Heart left ventricle (tissue), 16 donors: ENCODE measurements at places on chromosomes 7 and 10. TPM values are rescaled to one million over a fixed set of nuclear protein-coding genes. Genes with fewer than 3 reads are reported as not detected.

GRCh38 chr10:49598986-49599385, 11.1 kb upstream of the SLC18A3 start:
- no peaks in the 10 kb centered on the region for H3K27me3 ChIP-seq
- H3K4me1 ChIP-seq = no peaks in the 10 kb centered on the region
- H3K27ac ChIP-seq = no peak overlapping the region
- no peak for DNase-seq

DNA sequence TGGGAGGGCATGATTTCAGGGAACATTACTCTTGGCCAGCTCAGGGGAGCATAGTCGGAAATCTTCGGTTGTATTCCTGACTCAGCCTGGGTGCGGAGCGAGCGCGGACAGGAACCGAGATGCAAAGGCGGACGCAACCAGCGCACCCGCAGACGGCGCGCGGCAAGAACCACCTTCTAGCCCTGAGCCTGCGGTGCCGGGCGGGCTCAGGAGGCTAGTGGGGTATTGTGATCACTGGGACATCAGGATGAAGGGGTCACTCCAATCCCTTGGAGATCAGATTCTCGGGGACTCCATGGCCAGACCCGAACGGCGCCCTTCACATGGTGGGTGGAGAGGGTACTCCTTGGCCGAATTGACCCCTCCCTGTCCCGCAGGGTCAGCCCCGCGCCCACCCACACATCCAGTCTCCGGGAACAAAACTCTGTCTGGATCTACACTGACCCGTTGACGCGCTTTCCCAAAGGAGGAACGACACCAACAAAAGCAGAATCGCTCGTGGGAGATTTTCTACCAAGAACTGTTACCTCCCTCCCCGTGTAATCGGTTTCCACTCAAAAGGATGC, 730.5 kb downstream of the ZWINT start:
- no peak overlapping the region for H3K27ac ChIP-seq
- no peaks in the 10 kb centered on the region for H3K36me3 ChIP-seq
- H3K4me3 ChIP-seq = peak overlapping the region; percentile 54
- H3K27me3 ChIP-seq = peaks cover 37% of the 10 kb centered on the region

- peak overlapping the region; percentile 35 for H3K27ac ChIP-seq
- no peak for DNase-seq
- H3K4me1 ChIP-seq = peaks cover 80% of the 10 kb centered on the region
- H3K27me3 ChIP-seq = no peaks in the 10 kb centered on the region
Observed at GRCh38 chr10:103666087-103666761, 172.7 kb downstream of the NEURL1 start.

DNA sequence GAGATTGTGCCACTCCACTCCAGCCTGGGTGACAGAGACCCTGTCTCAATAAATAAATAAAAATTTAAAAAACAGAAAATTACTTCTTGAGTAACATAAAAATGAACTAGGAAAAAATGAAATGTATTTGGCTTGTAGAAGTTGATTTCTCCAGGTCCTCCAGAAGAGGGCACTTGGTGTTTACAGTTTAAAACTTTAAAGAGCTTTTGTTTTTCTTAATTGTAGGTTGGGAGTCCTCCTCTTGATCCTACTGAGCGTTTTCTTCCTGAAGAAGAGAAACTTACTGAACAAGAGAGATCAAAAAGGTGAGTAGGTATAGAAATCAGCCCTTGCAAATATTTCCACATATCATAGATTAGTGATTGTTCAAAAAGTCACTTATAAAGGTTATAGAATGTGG, 16.2 kb downstream of the KIFBP start:
- no peak overlapping the region for H3K4me3 ChIP-seq
- H3K4me1 ChIP-seq = no peaks in the 10 kb centered on the region
- H3K27me3 ChIP-seq = no peaks in the 10 kb centered on the region
- no peak for DNase-seq
- no peak overlapping the region for H3K27ac ChIP-seq
- no peaks in the 10 kb centered on the region for H3K36me3 ChIP-seq

DNA sequence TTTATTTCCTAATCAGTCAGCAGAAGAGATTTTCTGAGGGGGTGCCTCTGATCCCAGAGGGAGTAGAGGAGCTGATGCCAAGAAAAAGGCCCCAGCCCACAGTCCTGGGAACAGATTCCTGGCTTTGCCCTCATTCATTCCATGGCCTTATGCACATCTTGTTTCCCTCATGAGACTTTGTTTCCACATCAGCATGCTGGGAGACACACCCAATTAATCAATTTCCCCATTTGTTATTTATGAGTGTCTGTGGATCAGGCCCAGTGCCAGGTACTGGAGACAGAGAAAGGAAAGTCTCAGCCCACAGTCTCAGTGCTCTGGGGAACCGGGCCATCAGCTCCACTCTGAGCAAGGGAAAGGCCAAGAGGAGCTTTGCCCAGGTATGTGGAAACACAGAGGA, 496.2 kb upstream of the ZMIZ1 start:
- no peak overlapping the region for H3K4me3 ChIP-seq
- H3K27ac ChIP-seq = no peak overlapping the region
- DNase-seq = no peak

- H3K36me3 ChIP-seq = no peaks in the 10 kb centered on the region
- peak overlapping the region; percentile 69 for H3K27ac ChIP-seq
- no peaks in the 10 kb centered on the region for H3K27me3 ChIP-seq
Observed at GRCh38 chr7:137081321-137082093, 213.1 kb downstream of the CHRM2 start.

DNA sequence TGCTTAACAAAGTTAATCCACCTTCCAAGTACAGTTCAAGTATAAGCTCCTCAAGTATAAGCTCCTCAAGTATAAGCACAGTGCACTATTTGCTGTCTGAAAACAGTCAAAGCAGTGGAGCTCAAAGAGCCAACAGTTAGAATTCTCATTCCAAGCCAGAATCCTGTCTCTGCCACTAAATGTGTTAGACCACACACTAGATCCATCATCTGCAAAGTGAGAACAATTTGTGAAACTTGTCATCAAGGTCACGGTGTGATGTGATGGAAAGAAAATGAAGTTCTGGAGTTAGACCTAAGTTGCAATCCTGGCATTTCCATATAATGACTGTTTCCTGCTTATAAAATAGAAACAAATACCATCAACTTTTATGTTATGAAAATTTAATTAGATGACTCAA, 602.5 kb downstream of the TNS3 start:
- no peaks in the 10 kb centered on the region for H3K36me3 ChIP-seq
- no peak for DNase-seq
- H3K4me1 ChIP-seq = no peaks in the 10 kb centered on the region
- no peaks in the 10 kb centered on the region for H3K27me3 ChIP-seq
- H3K4me3 ChIP-seq = no peak overlapping the region

GRCh38 chr10:11036424-11037011, 18.8 kb downstream of the CELF2 start:
- no peaks in the 10 kb centered on the region for H3K27me3 ChIP-seq
- peaks cover 26% of the 10 kb centered on the region for H3K4me1 ChIP-seq
- peak overlapping the region; percentile 4 for H3K27ac ChIP-seq
- peak; percentile 37 for DNase-seq
- H3K36me3 ChIP-seq = no peaks in the 10 kb centered on the region

DNA sequence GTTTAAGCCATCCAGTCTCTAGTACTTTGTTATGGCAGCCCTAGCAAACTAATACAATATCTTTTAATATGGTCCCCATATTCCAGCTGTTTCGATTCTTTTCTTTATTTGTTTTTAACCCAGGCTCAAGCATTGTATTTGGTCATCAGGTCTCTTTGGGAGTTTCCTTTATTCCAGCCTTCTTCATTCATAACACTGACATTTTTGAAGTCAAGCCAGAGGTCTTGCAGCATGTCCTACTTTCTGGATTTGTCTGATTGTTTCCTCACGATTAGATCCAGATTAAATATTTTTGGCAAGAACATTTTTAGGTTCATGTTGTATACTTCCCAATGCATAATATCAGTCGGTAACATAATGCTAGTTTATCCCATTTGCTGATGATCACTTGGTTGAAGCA, 11.8 kb downstream of the SLC25A13 start:
- no peaks in the 10 kb centered on the region for H3K27me3 ChIP-seq
- no peak for DNase-seq
- peak overlapping the region; percentile 50 for H3K27ac ChIP-seq
- no peak overlapping the region for H3K4me3 ChIP-seq
- H3K4me1 ChIP-seq = peaks cover 65% of the 10 kb centered on the region
- no peaks in the 10 kb centered on the region for H3K36me3 ChIP-seq

GRCh38 chr7:48782511-48782910, 141.8 kb upstream of the CDC14C start:
- H3K36me3 ChIP-seq = no peaks in the 10 kb centered on the region
- DNase-seq = no peak
- no peak overlapping the region for H3K4me3 ChIP-seq
- H3K4me1 ChIP-seq = no peaks in the 10 kb centered on the region
- H3K27ac ChIP-seq = no peak overlapping the region
- no peaks in the 10 kb centered on the region for H3K27me3 ChIP-seq

GRCh38 chr10:98516352-98516751, 69.6 kb upstream of the HPS1 start:
- H3K4me1 ChIP-seq = no peaks in the 10 kb centered on the region
- no peak overlapping the region for H3K4me3 ChIP-seq
- H3K27me3 ChIP-seq = no peaks in the 10 kb centered on the region
- no peaks in the 10 kb centered on the region for H3K36me3 ChIP-seq
- no peak overlapping the region for H3K27ac ChIP-seq

GRCh38 chr10:62250594-62251198, 17.9 kb downstream of the RTKN2 start:
- no peak for DNase-seq
- no peaks in the 10 kb centered on the region for H3K36me3 ChIP-seq
- no peaks in the 10 kb centered on the region for H3K27me3 ChIP-seq
- no peak overlapping the region for H3K4me3 ChIP-seq
- no peak overlapping the region for H3K27ac ChIP-seq
- H3K4me1 ChIP-seq = no peaks in the 10 kb centered on the region

DNA sequence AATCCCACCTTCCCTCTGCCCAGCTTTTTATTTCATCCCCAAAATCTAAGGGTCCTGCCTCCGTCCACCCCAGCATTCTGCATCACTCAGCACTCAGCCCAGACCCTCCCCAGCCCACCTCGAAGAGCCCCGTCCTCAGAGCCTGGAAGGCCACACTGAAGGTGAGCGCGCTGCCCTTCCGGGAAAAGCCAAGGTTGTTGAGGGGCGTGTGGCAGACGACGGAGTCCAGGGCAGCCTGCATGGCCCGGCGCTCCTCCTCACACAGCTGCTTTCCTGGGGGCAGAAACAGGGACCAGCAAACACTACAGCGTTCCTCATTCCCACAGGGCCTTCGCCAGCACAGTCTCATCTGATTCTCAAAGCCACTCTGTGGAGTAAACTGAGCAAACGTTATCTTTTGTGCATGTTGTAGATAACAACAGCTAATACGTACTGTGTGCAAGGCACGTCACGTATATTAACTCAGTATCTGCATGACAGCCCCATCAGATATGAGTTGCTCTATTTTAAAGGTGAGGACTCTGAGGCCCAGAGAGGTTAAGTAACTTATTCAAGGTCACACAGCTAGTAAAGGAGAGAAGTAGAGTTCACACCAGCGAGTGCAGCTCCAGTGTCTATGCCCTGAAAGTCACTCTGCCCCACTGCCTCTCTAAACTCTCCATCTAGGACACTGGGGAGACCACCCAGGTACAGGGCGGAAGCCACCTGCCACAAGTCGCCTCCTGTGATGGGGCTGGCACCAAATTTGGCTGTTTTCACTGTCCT, 2.8 kb downstream of the TRAPPC14 start:
- peaks cover 23% of the 10 kb centered on the region for H3K4me1 ChIP-seq
- peaks cover 9% of the 10 kb centered on the region for H3K36me3 ChIP-seq
- no peak overlapping the region for H3K27ac ChIP-seq
- no peak for DNase-seq

DNA sequence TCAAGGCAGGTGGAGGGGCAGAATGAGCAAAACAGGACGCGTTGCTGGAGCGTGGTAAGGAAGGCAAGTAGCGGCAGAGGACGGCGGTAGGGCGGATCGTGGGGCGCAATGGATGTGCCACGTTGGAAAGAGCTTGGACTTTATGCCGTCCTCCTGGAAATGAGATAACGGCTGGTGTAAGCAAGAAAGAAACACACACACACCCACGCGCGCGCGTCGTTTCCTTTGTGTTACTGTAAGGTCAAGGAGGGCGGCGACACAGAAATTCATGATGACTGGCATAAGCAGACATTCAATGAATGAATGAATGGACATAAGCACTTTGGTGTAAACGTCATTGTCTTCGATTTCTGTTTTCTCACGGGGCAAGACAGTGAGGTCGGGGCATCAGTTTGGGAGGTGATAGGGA, 683 bp upstream of the ENTPD7 start:
- H3K4me3 ChIP-seq = peak overlapping the region; percentile 98
- H3K36me3 ChIP-seq = peaks cover 10% of the 10 kb centered on the region
- peak; percentile 64 for DNase-seq
- no peak overlapping the region for H3K27ac ChIP-seq
- peaks cover 15% of the 10 kb centered on the region for H3K4me1 ChIP-seq

- no peaks in the 10 kb centered on the region for H3K27me3 ChIP-seq
- H3K4me3 ChIP-seq = no peak overlapping the region
- H3K36me3 ChIP-seq = no peaks in the 10 kb centered on the region
- H3K4me1 ChIP-seq = no peaks in the 10 kb centered on the region
Observed at GRCh38 chr10:120607016-120607709, 150.1 kb downstream of the PLPP4 start.

DNA sequence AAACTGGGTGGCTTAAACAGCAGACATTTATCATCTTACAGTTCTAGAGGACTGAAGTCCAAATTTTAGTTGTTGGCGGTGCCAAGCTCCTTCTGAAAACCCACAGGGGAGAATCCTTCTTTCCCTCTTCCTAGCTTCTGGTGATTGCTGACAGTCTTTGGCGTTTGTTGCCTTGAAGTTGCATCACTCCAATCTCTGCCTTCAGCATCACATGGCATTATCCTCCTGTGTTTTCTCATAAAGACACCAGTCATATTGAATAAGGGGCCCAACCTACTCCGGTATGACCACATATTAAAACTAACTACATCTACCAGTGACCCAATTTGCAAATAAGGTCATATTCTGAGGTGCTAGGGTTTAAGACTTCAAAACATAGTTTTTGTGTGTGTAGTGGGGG, 472.1 kb upstream of the IGFBP3 start:
- DNase-seq = no peak
- H3K4me3 ChIP-seq = no peak overlapping the region
- H3K36me3 ChIP-seq = no peaks in the 10 kb centered on the region
- H3K27ac ChIP-seq = no peak overlapping the region
- H3K4me1 ChIP-seq = peaks cover 8% of the 10 kb centered on the region

Gene VAX1
- total RNA-seq = not detected

Gene SHTN1
- 3.4 TPM for total RNA-seq

Gene FOXP2
- total RNA-seq = 2.1 TPM

Gene CLEC2L
- not detected for total RNA-seq

Gene MINDY4
- 5.1 TPM for total RNA-seq

Gene FRMD4A
- total RNA-seq = 28.1 TPM

Gene VENTX
- total RNA-seq = 0.29 TPM

Gene GFRA1
- 1.0 TPM for total RNA-seq

Gene MOGAT3
- not detected for total RNA-seq
